ENCODE measurements at places on chromosomes 3 and 15.

DNA sequence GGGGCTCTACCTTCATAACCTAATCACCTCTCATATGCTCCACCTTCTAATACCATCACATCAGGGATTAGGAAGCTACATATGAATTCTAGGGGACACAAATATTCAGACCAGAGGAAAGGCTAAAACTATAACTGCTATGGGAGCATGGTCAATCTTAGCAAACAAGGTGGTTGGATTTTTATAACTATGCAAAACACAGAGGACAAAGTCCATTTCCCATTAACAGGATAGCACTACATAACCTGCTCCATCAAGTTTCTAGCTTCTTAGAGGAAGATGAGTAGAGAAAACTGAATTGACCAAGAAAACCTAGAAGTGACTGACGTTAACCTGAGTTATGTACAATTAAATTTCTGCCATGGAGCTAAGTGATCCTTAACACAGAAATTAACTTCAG lies 398.6 kb downstream of the TBL1XR1 start:
- no peak for DNase-seq

- DNase-seq: no peak
Measured at GRCh38 chr3:15180042-15180611, 25.9 kb upstream of the CAPN7 start.

DNA sequence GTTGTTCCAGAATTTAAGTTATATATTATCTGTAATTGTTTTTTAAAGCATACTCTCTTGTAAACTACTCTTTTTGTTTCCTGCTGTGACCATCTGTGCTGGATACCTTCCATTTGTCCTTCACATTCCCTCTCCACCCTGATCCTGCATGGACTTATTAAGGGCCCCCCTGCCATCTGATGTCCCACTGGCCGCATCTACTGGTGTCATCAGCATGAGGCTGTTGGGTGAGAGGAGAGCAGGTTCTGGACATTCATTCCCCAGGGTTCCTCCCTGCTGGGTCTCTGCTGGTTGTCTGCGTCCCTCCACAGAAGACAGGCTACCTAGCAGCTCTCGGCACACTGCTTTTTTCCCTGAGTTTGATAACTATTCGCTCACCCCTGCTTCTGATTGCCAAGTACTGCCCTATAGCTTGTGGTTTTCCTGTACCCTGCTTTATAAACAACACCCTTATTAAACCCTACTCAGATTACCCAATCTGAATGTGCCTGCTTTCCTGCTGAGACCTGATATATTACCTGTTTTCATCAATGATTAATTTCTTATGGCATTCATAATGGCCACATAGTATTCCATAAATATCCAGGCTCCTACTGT lies 7.7 kb downstream of the CMTM8 start:
- DNase-seq: no peak

- no peak for DNase-seq
Measured at GRCh38 chr3:178117641-178118040, 418.6 kb upstream of the KCNMB2 start.

DNA sequence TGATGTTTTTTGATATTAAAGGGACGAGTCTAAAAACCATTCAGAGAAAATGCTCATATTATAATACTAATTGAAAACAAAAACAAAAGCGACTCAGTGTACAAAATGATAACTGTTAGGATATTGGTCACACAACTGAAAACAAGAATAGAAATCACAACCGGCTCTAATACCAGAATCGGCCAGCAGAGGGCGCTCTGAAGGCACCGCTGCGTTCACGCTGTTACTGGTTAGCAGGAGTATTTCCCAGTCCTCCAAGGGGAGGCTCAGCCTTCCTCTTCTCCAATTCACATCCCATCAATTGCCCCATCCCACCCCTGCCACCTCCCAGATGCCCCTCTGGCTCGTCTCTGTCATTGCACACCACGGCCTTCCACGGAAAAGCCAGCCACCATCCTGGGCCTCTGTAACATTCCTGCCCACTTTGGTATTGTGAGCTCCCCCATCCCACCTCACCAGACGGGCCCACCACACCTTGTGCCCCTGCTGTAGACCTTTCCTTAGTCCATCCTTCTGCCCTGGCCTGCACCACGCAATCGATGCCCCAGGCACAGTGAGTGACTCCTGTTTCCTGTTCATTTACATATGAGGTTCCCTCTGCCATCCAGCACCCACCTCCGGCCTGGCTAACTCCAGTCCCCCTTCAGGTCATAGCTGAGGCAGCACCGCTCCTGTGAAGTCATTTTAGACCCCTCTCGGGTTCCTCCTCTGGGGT lies 8.5 kb downstream of the FAM107A start:
- peak; percentile 69 for DNase-seq

DNA sequence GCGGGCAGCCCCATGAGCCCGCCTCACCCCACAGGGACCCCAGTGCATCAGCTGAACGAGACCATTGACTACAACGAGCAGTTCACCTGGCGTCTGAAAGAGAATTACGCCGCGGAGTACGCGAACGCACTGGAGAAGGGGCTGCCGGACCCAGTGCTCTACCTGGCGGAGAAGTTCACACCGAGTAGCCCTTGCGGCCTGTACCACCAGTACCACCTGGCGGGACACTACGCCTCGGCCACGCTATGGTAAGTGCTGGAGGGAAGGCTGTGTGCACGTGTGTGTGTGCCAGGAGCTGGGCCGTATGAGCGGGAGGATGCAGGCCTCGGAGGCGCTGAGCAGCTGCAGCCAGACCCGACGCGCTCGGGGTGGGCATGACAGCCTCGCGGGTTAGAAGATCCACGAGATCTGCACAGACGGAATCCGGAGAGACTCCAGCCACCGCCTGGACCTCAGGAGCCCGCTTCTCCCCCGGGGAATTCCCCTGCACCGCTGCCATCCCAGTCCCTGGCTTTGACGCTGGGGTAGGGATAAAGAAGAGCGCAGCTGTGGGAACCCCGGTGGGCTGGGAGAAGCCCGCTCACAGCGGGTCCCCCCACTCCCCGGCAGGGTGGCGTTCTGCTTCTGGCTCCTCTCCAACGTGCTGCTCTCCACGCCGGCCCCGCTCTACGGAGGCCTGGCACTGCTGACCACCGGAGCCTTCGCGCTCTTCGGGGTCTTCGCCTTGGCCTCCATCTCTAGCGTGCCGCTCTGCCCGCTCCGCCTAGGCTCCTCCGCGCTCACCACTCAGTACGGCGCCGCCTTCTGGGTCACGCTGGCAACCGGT lies 2.6 kb downstream of the DUOXA2 start:
- no peak for DNase-seq

DNA sequence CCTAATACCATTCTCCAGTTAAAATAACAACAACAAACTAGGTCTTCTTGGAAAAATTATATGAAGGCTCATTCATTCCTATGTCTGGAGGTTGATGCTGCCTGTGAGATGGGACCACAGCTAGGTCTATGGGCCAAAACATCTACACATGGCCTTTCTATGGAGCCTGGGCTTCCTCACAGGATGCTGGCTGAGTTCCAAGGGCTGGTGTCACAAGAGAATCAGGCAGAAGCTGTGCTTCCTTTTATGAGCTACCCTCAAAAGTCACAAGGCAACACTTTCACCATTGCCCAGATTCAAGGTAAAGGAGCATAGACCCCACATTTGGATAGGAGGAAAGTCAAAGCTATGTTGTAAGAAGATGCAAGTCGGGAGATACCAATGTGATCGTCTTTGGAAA lies 4.6 kb upstream of the RTP2 start:
- no peak for DNase-seq

DNA sequence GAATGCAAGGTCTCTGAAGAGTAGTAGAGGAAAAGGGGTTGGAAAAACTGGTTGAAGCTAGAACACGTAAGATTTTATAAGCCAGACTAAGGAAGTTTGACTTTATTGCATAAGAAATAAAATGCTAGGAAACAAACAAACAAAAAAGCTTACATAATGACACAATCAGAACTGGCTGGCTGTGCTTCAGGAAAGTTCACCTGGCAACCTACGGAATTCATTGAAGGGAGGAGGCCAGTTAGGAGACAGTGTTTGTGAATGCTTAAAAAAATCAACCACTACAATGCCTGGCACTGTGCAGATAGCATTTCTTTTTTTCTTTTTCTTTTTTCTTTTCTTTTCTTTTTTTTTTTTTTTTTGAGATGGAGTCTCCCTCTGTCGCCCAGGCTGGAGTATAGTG lies 1.9 kb upstream of the ICE2 start:
- DNase-seq: no peak

Measured in stimulated activated CD4-positive, alpha-beta T cell treated with anti-CD3 and anti-CD28 coated beads, Interleukin-1b, Interleukin-23, amount 100 ng/mL, for 1 hour (primary cell).